Hindlimb muscle (tissue), 1 donor: ENCODE measurements at places on chromosomes 5 and 9.
A peak's percentile ranks its signal among the peaks of the same experiment; 100 is the strongest.

DNA sequence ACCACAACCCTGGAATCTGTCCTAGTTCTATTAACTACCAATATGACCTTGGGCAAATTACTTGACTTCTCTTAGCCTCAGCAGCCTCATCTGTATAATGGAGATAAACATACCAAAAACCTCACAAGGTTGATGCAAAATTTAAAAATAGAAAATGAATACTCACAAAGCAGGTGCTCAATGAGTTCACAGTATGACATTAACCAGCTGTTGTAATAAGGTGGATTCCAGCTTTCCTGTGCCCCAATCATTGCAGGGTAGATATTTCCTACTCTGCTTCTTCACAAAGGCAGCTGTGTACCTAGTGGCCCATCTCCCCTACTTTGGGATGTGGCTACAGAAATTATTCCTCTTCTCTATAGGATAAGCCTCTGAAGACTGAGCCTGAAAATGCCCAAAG is 8.8 kb downstream of the HTR4 start:
- no peak for DNase-seq

DNA sequence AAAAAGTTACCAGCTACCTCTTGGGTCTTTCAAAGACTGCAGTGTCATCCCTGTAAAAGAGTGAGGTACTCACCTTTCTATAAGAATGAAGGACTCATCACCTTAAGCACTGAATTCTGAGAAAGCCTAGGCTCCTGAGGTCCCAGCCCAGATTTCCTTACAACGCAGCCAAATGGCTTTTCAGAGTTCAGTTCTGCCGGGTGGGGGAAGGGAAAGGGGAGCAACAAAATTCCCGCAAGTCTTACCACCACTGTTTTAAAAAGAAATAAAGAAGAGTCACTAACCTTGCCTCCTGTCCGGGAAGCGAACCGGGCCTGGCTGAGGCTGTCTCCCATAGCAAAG is 373 bp downstream of the ADAMTS12 start:
- DNase-seq: no peak

DNA sequence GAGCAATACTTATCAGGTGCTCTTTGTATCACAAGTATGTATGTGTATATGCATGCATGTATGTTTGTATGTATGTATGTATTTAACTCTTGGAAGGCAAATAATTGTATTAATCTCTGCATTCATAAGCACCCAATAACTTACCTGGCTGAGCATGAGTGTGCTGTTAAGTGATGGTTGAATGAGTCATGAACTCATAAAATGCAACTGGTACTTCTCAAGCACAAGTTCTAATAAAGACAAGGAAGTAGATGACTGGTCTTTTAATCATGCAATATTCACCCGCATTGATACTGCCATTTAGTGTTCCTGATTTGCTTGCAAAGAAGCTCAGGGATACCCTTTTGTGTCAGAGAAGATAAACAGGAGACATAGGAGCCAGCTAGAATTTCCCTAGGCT is 204.9 kb upstream of the TRPM3 start:
- no peak for DNase-seq

DNA sequence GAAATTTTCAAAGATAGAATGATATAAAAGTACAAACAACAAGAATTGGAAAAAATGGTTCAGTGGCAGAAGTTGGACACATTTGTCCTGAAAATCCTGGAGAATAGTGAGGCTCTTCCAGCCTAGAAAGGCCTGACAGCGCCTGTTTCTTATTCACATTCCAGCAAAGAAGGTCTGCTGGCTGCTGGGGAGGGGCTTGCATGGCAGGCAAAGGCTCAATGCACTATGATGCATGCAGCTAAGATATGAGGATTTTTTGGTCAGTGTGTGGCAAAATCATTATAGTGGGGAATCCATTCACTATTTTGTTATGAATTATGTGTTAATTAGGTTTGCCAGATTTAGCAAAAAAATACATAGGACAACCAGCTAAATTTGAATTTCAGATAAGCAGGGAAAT is 243.9 kb upstream of the SLC30A5 start:
- no peak for DNase-seq

GRCh38 chr5:107257885-107258520 is 412.7 kb downstream of the EFNA5 start:
- no peak for DNase-seq

DNA sequence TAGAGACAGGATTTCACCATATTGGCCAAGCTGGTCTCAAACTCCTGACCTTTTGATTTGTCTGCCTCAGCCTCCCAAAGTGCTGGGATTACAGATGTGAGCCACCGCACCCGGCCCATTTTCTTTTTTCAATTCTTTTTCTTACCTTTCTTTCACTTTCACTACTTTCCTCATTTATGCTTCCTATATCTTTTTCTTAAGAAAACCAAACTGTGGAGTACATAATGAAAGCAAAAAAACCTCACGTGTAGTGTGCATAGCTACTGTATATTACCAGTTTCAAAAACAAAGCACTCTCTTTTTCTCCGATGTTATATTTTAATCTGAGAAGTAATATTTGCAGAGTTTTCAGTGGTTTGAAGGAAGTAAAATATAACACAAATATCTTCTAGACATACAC is 8.0 kb upstream of the CAST start:
- no peak for DNase-seq

DNA sequence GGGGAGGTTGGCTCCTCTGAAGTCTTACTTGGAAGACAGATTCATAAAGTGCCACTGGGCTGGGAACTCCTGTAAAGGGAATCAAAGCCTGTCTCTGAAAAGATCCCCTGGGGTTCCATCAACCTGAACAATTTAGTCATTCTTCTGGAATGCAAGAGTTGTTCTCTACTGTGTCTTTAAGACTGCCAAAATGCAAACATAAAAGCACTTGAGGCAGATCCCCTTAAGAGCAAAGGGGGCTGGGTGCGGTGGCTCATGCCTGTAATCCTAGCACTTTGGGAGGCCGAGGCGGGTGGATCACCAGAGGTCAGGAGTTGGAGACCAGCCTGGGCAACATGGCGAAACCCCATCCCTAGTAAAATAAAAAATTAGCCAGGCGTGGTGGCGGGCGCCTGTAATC is 16.7 kb downstream of the CDKN2AIPNL start:
- DNase-seq: no peak

DNA sequence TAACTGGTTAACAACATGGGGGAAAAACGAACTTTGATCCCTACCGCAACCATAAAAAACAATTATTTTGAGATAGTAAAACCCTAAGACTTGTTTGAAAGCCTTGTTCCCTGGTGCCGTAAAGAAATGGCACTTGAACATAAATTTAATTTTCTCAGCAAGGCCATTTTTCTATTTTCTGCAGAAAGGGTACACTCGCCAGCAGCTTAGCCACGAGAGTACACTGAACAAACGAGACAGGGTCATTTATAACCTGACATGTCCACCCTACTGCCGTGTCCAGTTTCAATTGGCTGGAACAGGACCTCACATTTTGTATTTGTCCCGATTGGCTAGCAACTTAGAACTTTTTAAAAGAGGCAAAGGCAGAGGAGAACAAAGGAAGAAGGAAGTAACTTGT is 26.8 kb downstream of the FBXW11 start:
- no peak for DNase-seq

GRCh38 chr9:22053178-22053577 is 44.1 kb upstream of the CDKN2B start:
- DNase-seq: no peak

DNA sequence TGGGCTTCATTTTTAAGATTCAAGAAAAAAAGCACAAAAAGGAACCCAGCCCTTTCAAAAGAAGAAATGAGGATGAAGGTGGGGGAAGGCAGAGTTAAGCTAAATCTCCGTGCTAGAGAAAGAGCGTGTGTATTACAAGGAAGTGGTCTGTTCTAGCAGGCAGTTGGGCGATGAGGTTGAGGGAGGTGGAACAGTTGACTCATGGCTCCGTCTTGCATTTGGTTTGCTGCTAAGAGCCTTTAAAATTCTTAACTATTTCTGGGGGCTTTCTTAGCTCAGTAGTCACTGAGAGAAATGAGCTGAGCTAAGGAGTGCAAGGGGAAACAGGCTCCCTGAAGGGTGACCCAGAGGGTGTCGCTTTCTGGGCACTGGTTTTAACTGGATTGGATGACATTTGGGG is 117.4 kb downstream of the GCNT1 start:
- DNase-seq: peak; percentile 24

GRCh38 chr9:87039809-87040392 is 92.6 kb upstream of the GAS1 start:
- DNase-seq: no peak

DNA sequence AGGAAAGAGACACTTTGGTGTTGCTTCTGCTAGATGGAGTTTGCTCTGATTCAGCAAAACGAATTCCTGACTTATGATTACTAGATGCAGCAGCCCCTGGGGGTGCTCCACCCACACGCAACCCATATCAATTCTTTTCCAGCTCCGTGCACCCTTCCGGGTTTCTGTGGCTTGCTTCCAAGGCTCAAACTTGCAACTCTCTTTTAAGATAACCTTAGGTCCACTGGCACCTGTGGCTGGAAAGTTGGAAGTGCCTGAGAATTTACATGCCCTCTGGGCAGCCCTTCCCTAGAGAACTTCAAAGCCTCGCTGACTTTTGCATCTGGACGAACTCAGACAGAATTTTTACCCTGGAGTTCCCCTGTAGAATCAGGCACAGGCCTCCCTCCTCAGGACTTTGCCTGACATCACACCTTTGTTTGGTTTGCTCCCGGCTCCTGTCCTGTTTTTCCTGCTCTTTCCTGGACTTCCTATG is 224.9 kb downstream of the SNX18 start:
- DNase-seq: no peak

GRCh38 chr5:54743997-54744788 is 226.6 kb downstream of the SNX18 start:
- no peak for DNase-seq

- DNase-seq: no peak
Observed at GRCh38 chr5:78627175-78627574, 21.4 kb downstream of the LHFPL2 start.

- DNase-seq: peak; percentile 85
Observed at GRCh38 chr9:88076286-88077070, 61.8 kb downstream of the SPATA31C2 start.

- no peak for DNase-seq
Observed at GRCh38 chr5:141559461-141559860, 59.3 kb downstream of the DIAPH1 start.

GRCh38 chr9:132181796-132182313 is 20.0 kb downstream of the NTNG2 start:
- no peak for DNase-seq

GRCh38 chr5:23820765-23821471 is 313.5 kb downstream of the PRDM9 start:
- DNase-seq: peak; percentile 7

DNA sequence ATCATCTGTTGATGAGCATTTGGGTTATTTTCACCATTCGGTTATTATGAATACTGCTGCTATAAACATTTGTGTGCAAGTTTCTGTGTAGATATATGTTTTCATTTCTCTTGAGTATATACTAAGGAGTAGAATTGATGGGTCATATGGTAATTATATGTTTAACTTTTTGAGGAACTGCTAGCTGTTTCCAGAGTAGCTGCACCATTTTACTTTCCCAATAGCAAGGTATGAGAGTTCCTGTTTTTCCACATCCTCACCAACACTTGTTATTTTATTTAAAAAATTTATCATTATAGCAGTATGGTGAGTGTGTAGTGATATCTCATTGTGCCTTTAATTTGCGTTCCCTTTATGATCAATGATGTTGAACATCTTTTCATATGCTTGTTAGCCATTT is 29.2 kb downstream of the CD14 start:
- DNase-seq: no peak

DNA sequence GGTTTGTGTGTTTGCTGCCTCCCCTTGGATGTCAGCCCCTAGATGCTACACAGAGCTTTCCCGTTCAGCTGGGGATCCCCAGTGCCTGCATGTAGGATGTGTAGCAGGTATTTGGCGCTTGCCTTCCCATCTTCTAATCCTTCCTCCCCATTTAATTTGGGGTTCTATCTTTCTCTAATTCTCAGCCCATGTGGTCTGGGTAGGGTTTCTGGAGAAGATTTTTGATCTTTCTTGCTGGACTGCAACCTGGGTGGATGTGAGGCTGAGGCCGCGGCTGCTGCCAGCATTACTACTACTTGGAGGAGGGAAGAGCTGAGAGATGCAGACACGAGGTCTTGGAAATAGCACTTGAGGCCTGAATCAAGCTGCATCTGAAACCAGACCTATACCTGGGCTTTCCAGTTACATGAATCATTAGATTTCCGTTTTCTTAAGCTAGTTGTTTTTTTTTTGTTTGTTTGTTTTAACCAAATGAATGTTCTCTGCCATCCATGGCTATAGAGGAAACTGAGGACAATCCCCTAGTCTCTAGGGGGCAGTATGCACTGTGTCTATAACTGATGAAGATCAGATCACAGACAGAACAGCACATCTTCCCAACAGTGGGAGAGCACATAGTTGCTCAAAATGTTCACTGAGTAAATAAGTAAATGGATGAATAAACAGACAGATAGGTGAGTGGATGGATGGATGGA is 178.6 kb downstream of the FGF18 start:
- DNase-seq: no peak

DNA sequence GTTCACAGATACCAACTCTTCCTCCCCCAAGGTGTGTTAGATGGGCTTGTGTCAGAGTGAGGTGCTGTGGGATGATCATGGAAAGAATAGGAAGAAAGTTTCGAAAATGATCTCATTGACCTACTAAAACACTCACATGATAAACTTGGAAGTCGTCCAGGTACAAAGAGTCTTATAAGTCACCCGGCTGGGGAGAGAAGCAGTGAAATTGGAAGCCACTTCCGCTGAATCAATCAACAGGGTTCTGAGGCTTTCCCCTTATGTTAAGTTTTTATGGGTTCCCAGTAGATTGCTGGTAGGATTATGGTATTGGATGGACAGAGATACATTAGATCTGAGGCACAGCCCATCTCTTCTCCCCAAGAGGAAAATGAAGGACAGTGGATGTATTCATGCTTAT is 218.8 kb upstream of the MSX2 start:
- DNase-seq: no peak

DNA sequence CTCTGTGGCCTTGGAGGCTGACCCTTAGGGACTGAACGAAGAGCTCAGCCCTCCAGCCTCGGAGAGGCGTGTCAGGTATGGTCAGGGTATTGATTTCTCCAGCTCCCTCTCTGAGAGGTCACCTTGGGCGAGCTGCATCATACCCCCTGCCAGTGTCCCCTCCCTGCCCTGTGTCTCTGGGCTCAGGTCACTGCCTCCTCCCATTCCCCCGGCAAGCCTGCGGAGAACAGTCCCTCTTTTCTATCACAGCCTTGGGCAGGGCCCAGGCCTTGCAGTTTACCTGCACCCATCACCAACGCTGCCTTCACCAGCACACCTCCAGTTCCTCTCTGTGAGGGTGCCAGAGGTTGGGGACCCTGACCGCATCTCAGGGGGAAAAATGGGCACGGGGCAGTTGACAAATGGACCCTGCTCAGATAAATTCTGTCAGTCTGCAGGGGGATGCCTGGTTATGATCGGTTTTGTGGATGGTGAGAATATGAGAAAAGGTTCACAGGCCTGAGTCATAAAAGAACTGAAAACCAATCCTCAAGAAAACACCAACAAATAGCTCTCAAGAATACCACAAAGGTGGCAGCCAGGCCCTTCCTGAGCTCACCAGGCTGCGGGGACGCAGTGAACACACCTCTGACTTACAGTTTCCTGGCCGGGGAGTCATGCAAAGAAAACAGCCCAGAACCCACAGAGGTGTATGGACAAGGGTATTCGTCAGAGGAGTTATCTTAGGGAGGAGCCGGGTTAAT is 24.7 kb upstream of the RXRA start:
- no peak for DNase-seq

GRCh38 chr5:152185547-152186245 is 219.4 kb downstream of the NMUR2 start:
- no peak for DNase-seq
